ENCODE measurements at places on chromosomes 2 and 18.

GRCh38 chr2:17916584-17916983 lies 38.1 kb downstream of the KCNS3 start:
- no peak for DNase-seq

GRCh38 chr18:79695269-79695668 lies 15.7 kb downstream of the CTDP1 start:
- DNase-seq = no peak

DNA sequence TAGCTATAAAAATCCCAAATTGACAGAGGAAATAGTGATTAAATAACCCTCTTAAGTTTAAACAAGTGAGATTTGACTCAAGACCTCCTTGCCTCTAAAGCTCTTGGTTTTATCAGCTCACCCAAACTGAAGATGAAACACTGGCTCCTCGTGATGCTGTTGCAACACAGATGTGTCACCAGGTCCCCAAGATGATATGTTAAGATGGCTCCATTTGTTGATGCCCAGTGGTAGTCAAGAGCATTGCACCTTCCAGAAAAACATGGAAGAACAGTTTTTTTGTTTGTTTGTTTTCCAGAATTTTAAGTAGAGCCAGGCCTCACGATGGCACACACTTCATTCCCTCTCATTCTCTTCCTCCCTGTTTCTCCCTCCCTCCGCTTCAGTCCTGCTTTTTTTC lies 399.8 kb downstream of the TXNL1 start:
- no peak for DNase-seq

GRCh38 chr2:122660786-122661634 lies 905.6 kb downstream of the TSN start:
- no peak for DNase-seq
